8988T (cell line): ENCODE measurements at places on chromosomes 5 and 9.

GRCh38 chr9:131186622-131187021, 61.2 kb downstream of the NUP214 start:
- no peak for DNase-seq

DNA sequence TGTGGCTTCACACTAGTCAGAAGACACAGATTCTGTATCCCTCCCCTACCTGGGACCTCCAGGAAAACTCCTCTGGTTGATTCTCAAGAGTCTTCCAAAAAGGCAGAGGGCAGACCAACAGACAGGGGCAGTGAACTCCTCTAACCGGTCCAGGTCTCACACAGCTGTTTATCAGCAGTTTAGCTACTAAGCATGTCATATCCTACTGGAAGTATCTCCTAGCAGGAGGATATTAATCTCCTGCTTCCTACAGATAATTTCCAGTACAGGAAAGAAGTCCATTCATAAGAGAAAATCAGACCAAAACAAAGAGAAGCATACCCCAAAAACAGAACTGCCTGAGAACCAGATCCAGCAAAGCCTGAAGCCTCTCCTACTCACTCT, 64.3 kb downstream of the DTWD2 start:
- DNase-seq = no peak

- DNase-seq = no peak
These were observed at the start of gene PCDHB15 for GRCh38 chr5:141245250-141245717. Gene PCDHB15 (plus strand): TSS chr5:141245395. CDS start chr5:141245579, 184 bp downstream.

DNA sequence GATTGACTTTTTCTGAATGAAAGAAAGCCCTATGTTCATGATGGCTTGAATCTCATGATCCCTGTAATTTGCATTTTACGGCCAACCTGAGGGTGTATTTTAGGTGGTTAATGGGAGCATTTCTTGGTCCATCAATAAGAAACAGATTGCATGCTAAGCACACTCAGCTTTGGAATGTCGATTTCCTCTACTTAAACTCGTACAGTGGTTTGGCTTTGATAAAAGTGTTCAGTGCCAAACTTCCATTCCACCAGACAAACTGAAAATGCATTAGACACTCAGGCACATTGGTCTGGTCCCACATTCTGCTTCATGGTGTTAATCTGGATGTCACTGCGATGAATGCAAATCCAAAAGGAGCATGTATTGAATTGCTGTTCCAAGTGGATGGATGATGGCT, 77.0 kb downstream of the VCAN start:
- DNase-seq = no peak

DNA sequence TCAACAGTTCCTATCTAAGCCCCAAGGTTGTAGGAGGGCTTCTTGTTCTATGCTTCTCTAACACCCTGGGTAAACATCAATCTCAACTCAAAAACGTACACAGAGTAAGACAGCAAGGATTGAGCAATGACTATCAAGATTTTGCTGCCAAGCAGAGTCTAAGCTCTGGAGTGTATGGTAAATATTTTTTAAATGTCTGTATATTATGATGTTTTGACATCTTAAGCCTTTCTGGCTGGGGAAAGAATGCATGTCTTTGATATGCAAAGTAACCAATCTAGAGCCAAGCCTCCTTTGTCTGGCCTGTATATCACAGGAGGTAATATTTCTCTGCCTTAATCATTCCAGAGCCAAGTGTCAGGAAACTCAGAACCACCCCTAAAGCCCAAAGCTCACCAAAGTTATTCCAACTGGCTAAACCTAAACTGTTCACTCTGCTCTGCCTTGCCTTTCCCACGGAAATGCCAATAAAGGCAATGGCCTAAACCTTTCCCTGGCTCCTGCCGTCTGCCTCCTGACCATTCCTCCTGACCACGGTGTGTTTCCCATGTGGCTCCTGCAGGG, 45.2 kb downstream of the YIPF5 start:
- DNase-seq = no peak
